ENCODE measurements at places on chromosomes 4 and X.

GRCh38 chr4:102787096-102787881 is 26.5 kb upstream of the MANBA start:
- H3K36me3 ChIP-seq = peaks cover 4% of the 10 kb centered on the region
- no peaks in the 10 kb centered on the region for H3K27me3 ChIP-seq
- H3K4me1 ChIP-seq = peaks cover 17% of the 10 kb centered on the region
- no peak overlapping the region for H3K4me3 ChIP-seq
- DNase-seq = no peak

- H3K27me3 ChIP-seq = no peaks in the 10 kb centered on the region
- H3K4me1 ChIP-seq = no peaks in the 10 kb centered on the region
- DNase-seq = no peak
- H3K4me3 ChIP-seq = no peak overlapping the region
- no peak overlapping the region for H3K27ac ChIP-seq
These were observed 815.4 kb upstream of the PCDH10 start for GRCh38 chr4:132333724-132334047.

- no peak for DNase-seq
- H3K36me3 ChIP-seq = no peaks in the 10 kb centered on the region
- no peak overlapping the region for H3K4me3 ChIP-seq
- H3K27ac ChIP-seq = no peak overlapping the region
- H3K4me1 ChIP-seq = peaks cover 34% of the 10 kb centered on the region
These were observed 147.7 kb upstream of the TBL1X start for GRCh38 chrX:9317176-9317575.

DNA sequence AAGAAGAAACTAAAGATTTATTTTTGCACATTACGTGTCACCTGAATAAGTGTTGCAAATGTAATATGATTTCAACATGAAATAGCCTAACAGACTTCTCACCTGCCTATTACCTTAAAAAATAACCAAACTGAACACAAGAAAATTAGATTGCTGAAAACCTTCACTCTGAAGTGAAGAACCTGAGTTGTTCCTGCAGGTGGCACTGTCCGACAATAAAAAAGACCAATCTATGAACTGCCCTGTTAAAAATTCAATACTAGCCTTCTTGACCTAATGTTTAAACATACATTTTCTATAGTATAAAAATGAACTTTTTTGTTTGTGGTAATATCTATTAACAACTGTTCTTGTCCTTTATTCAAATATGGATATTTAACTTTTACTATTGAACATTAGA is 69.2 kb upstream of the PNPLA4 start:
- no peaks in the 10 kb centered on the region for H3K36me3 ChIP-seq
- H3K4me3 ChIP-seq = no peak overlapping the region
- no peak for DNase-seq
- H3K27ac ChIP-seq = no peak overlapping the region
- peaks cover 6% of the 10 kb centered on the region for H3K27me3 ChIP-seq
- no peaks in the 10 kb centered on the region for H3K4me1 ChIP-seq

DNA sequence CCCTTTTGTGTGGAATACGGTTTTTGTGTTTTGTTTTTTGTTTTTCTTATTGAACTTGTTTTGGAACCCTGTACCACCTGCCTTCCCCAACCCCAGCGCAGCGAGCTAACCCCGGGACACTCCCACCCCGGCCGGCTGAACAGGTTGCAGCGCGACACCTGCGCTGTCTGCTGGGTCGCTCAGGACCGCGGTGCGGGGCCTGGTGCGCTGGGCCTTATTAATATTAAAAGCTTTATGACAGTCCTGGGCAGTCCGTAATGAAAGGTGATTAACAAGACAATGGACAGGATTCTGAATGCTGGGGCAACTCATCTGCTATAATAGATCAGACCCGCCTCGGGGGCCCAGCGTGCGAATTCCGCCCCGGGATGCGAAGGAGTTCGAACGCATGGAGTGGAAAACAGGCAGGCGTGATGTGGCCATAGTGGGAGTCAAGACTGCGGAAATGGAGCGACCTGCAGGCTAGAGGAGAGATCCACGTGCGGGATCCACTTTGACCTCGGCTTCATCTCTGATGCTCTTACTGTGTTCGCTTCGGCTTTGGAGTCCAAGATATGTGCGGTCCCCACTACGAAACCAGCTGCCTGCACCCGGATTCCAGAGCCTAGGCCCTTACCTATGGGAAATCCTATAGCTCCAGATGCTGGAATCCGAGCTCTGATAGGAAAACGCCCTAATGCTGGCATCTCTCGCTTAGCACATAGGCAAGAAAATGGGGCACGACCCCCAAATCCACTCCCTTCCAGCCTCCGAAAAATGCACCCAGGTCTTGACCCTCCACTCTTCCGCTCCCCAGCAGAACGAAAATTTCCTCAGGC is 69.0 kb upstream of the TMEM33 start:
- no peaks in the 10 kb centered on the region for H3K36me3 ChIP-seq
- H3K4me1 ChIP-seq = no peaks in the 10 kb centered on the region
- H3K4me3 ChIP-seq = no peak overlapping the region
- H3K27me3 ChIP-seq = peaks cover 50% of the 10 kb centered on the region
- no peak for DNase-seq
- no peak overlapping the region for H3K27ac ChIP-seq

- H3K27me3 ChIP-seq = no peaks in the 10 kb centered on the region
- no peak overlapping the region for H3K27ac ChIP-seq
- no peak for DNase-seq
- H3K4me1 ChIP-seq = no peaks in the 10 kb centered on the region
These were observed 15.1 kb upstream of the UGT2B17 start for GRCh38 chr4:68591204-68591603.

- peaks cover 18% of the 10 kb centered on the region for H3K27me3 ChIP-seq
- no peak overlapping the region for H3K4me3 ChIP-seq
- no peaks in the 10 kb centered on the region for H3K36me3 ChIP-seq
- no peak overlapping the region for H3K27ac ChIP-seq
These were observed 30.9 kb downstream of the PDLIM3 start for GRCh38 chr4:185504098-185505047.

GRCh38 chr4:84502955-84503373 is 3.9 kb upstream of the NKX6-1 start:
- peaks cover 12% of the 10 kb centered on the region for H3K4me1 ChIP-seq
- H3K4me3 ChIP-seq = no peak overlapping the region
- no peak for DNase-seq
- peaks cover 17% of the 10 kb centered on the region for H3K36me3 ChIP-seq
- no peak overlapping the region for H3K27ac ChIP-seq
- H3K27me3 ChIP-seq = peaks cover 81% of the 10 kb centered on the region

DNA sequence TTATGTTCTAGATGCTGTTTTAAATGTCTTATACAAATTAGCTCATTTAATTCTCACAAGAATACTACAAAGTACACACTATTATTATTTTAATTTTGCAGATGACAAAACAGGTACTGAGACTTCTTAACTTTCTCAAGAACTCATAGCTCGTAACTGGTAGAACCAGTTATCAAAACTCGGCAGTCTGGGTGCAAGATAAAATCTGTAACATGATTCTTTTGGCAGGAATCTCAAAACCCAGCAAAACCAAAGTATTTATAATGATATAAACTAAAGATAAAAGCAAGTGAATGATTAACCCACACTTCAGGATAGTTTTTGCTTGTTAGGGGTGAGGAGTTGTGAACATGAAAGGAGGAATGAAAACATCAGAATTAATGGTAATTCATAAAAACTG is 27.6 kb downstream of the CLNK start:
- H3K36me3 ChIP-seq = no peaks in the 10 kb centered on the region
- H3K4me1 ChIP-seq = peaks cover 27% of the 10 kb centered on the region
- H3K4me3 ChIP-seq = peak overlapping the region; percentile 3
- no peak overlapping the region for H3K27ac ChIP-seq

DNA sequence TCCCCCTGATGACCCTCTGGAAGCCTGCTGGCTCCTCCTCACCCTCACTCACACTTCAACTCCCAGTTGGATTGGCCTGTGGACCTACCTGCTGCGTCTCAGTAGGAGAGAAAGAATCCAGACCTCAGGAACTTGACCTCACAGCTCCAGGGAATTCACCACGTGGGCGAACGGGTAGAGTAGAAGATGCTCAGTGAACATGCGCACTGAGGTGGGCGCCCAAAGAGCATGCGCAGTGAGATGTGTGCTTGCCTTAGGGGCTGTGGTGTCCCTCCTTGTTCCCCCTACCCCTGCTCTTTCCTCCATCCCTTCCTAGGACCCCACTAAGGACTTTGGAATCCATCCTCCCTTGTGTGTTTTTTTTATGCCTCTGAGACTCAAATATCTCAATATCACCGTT is 12.9 kb downstream of the FOXR2 start:
- H3K4me1 ChIP-seq = no peaks in the 10 kb centered on the region
- H3K4me3 ChIP-seq = no peak overlapping the region
- DNase-seq = no peak
- H3K36me3 ChIP-seq = no peaks in the 10 kb centered on the region

DNA sequence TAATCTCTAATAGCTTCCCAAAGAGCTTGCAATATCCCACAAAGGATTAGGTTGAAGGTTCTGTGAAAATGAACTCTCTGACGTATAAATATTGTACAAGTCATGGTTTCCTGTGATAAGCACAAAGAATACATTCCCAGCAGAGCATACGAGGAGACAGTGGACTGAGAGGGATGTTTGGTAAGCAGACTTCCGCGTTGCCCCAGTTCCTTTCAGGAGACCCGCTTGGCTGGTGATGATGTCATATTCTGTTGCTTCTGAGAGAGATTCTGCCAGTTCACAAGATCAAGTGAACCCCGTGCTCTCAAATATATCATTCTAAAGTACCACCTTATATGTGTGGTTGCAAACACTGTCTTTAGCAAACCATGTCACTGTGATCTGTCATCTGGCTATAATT is 323.9 kb upstream of the CASK start:
- no peak overlapping the region for H3K27ac ChIP-seq
- no peaks in the 10 kb centered on the region for H3K4me1 ChIP-seq
- no peak for DNase-seq
- no peak overlapping the region for H3K4me3 ChIP-seq
- no peaks in the 10 kb centered on the region for H3K36me3 ChIP-seq

- no peak for DNase-seq
- no peaks in the 10 kb centered on the region for H3K36me3 ChIP-seq
- H3K27me3 ChIP-seq = peaks cover 5% of the 10 kb centered on the region
- H3K4me1 ChIP-seq = no peaks in the 10 kb centered on the region
- no peak overlapping the region for H3K27ac ChIP-seq
These were observed 156.5 kb upstream of the ETNPPL start for GRCh38 chr4:108919226-108919893.

DNA sequence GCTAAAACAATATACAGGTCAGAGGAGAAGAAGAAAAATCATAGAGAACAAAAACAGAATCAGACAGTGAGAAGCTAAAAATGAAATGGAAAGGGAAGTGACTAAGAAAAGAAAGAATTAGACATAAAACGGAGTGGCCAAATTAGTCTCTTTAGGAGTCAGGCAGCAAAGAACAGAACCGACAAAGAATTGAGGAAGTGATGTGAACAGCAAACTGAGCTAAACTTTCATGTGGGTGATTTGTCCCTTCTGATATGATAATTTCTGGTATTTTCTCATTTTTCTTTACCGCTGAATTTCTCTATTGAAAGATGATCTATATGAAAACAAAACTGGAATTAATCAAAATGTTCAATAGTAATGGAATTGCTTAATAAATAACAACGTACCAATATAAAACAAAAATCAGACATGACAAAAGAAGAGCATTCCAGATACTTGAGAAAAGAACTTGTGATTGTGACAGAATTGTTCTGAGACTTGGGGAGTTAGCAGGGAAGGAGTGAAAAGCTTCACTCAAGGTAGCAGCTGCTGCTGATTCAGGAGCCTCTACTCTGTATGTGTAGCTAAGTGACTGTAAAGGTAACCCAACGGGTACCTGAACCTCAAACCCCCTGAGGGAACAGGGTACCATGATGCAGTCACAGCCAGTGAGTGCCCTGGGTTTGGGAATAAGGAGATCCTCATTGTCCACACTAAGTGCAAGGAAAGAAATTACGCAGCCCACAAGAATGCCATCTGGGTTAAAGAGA is 8.8 kb downstream of the TAPT1 start:
- no peak for DNase-seq
- peaks cover 35% of the 10 kb centered on the region for H3K4me1 ChIP-seq
- peaks cover 5% of the 10 kb centered on the region for H3K36me3 ChIP-seq
- peak overlapping the region; percentile 0 for H3K27ac ChIP-seq
- H3K27me3 ChIP-seq = no peaks in the 10 kb centered on the region
- H3K4me3 ChIP-seq = peak overlapping the region; percentile 2

- no peak overlapping the region for H3K27ac ChIP-seq
- no peak overlapping the region for H3K4me3 ChIP-seq
- no peaks in the 10 kb centered on the region for H3K36me3 ChIP-seq
- no peaks in the 10 kb centered on the region for H3K27me3 ChIP-seq
These were observed 253.7 kb downstream of the CENPC start for GRCh38 chr4:67291644-67292043.

DNA sequence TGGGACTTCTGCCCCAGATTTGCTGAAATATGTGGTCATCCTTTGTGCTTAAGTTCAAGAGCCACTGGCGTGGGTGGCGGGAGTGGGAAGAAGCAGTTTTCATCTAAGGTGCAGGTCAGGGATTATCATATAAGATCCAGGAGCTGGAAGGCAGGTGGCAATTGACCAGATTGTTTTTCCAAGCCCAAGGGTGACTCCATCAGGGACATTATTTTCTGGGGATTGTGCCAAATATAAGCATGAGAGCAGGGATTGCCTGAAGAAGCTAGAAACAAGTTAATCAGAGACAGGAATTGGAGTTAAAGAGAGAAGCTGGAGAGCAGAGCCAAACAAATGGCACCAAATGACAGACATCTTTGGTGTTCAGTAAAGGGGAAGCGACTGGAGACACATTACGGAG is 19.4 kb upstream of the SEL1L3 start:
- no peak overlapping the region for H3K27ac ChIP-seq
- H3K27me3 ChIP-seq = peaks cover 11% of the 10 kb centered on the region
- no peak for DNase-seq
- peaks cover 8% of the 10 kb centered on the region for H3K4me1 ChIP-seq
- peaks cover 5% of the 10 kb centered on the region for H3K36me3 ChIP-seq

DNA sequence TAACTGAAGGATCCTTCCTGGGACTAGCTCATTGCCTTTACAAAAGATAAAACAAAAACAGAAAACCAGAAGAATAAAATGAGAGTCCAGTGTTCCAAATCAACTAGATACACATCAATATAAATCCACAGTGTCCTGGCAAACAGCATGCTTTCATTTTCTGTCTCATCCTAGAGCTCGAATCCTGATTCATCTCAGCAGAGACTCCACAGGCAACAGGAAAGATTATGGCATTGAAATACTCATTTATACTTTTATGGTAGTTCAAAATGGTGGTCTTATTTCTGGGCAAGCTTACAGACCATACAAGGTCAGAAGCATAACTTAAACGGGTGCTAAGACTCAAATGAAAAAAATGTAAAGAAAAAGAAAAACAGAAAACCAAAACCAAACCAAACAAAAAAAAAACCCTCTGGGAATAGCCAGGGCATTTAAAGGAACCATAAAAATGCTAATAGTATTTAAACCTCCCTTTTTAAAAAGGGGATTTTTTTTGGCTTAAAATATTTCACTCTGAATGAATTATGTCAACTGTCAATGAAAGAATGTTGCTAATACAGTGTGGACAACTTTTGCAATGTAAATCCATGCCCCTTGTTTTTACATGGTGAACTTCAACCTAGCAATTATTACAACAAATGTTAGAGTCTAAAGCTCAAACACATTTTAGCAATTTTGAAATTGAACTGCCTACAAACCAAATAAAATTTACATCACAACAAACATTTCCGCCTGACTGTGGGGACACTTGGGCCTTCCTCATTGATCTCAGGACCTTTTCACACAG is 57.9 kb downstream of the GPR101 start:
- peaks cover 7% of the 10 kb centered on the region for H3K36me3 ChIP-seq
- H3K4me3 ChIP-seq = no peak overlapping the region
- no peak overlapping the region for H3K27ac ChIP-seq
- no peak for DNase-seq
- H3K27me3 ChIP-seq = peaks cover 9% of the 10 kb centered on the region

GRCh38 chr4:7313347-7313811 is 121.0 kb downstream of the SORCS2 start:
- no peak overlapping the region for H3K4me3 ChIP-seq
- H3K27me3 ChIP-seq = peaks cover 30% of the 10 kb centered on the region
- no peak overlapping the region for H3K27ac ChIP-seq
- DNase-seq = no peak
- H3K36me3 ChIP-seq = peaks cover under 1% of the 10 kb centered on the region

Data from natural killer cell treated with Interleukin-12 subunit alpha and Interleukin-12 subunit beta and Interleukin-15 and Interleukin-18, amount 100 ng/mL, for 72 hours (primary cell).